Mucosa of descending colon (tissue), 3 donors: ENCODE measurements at places on chromosomes 1 and 21. TPM values are rescaled to one million over a fixed set of nuclear protein-coding genes. Genes with fewer than 3 reads are reported as not detected.

OR2L13 gene
- total RNA-seq: not detected

- no peak for DNase-seq
Measured at GRCh38 chr1:175881246-175881976, 138.0 kb upstream of the TNR start.

DNA sequence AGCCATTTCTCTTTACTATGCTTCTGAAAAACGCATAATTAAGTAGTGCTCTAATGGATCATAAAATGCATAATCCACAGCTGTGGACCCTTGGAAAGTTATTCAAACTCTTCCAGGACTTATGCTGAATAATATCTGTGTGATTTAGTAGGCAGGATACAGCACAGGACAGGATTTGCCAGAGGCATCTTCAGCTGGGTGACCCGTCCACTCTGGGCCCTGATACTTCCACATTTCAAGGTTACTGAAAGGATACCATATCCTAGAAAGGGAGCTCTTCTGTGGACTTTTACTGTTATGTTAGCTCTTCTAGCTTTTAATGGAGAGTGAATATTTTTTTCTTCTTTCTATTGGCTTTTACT is 49.6 kb downstream of the MAP10 start:
- no peak for DNase-seq

DNA sequence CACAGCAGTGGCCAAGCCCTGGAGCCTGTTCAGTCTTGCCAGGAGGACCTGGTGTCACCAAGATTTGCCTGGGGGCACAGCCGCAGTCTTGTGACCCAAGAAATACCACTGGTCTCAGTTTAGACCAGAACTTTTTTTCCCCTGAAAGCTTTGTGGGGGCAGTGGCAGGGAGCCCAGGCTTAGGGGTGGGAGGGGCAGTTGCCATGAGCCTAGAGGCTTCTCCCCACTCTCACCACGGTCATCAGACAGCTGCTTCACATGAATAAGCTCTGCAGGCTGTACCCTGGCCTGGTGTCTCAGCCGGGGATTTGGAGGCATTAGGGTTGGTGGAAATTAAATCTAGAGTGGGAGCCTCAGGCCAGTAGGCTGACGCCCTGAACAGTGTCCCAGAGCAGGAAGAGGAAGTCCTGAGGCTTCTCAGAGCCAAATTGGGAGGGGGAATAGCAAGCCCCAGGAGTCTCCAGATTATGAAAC is 73.7 kb downstream of the SLC16A1 start:
- no peak for DNase-seq

GRCh38 chr1:211129776-211130175 is 4.2 kb downstream of the KCNH1 start:
- DNase-seq: no peak

GRCh38 chr1:89821322-89822108 is 683 bp downstream of the LRRC8D start:
- peak; percentile 73 for DNase-seq

KCNE2 gene
- total RNA-seq: 0.84 TPM
